ENCODE measurements at places on chromosomes 11 and 22. TPM values are rescaled to one million over a fixed set of nuclear protein-coding genes. Genes with fewer than 3 reads are reported as not detected.

Gene PLXNB2
- total RNA-seq: 139 TPM

Gene RTN4RL2
- total RNA-seq: 0.83 TPM

Gene PRODH
- not detected for total RNA-seq

Gene DBX1
- not detected for total RNA-seq

All from endothelial cell of umbilical vein (primary cell).